Left hindlimb (tissue), 1 donor: ENCODE measurements at places on chromosomes 13 and 19.
A peak's percentile ranks its signal among the peaks of the same experiment; 100 is the strongest.

GRCh38 chr13:52411629-52412028, 5.7 kb upstream of the THSD1 start:
- no peak for DNase-seq

DNA sequence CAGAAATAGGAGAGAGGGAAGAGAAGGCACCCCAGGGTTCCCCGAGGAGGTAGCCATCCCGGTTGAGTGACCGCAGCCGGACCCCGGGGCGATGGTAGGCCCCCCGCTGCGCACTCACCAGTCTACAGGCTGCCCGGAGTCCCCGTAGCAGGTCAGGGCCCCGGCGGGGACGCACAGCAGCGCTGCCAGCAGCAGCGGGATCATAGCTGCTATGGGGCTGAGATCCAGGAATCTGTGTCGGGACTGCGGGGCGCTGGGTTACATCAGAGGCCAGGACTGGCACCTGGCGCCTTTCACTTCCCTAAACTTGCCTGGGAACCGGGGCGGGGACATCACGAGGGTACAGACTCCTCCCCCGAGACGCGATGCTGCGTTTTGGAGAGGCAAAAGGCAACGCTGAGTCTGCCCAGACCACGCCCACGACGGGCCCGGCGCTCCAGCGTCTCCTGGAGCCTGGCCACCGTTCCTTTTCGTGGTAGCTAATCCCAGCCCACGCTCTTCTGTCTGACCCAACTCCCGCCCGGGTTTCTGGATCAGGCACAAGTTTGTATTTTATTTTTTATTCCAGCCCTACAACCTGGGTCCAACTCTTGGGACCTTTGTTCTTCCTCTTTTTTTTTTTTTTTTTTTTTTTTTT, at the start of gene DNASE2:
Gene DNASE2 (minus strand): TSS at position 278 of the 637 bp plus-strand sequence. CDS start 74 bp downstream, at position 204.
- DNase-seq: peak; percentile 93

DNA sequence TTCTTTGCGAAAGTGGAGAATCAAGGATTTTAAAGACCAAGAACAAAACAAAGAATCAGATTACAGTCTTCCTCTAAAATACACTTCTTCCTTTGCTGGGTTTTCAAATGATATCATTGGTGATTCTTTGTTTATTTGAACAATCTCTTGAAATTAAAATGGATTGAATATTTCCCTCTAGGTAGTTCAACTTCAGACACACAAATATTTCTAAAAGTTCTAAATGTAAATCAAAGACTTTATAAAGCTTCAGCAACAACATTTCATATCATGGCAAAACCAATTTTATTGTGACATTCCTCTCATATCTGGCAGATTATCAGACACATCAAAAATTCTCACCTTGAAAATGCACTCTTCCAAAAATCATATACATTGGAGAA, 13.0 kb downstream of the ZIC2 start:
- DNase-seq: no peak

DNA sequence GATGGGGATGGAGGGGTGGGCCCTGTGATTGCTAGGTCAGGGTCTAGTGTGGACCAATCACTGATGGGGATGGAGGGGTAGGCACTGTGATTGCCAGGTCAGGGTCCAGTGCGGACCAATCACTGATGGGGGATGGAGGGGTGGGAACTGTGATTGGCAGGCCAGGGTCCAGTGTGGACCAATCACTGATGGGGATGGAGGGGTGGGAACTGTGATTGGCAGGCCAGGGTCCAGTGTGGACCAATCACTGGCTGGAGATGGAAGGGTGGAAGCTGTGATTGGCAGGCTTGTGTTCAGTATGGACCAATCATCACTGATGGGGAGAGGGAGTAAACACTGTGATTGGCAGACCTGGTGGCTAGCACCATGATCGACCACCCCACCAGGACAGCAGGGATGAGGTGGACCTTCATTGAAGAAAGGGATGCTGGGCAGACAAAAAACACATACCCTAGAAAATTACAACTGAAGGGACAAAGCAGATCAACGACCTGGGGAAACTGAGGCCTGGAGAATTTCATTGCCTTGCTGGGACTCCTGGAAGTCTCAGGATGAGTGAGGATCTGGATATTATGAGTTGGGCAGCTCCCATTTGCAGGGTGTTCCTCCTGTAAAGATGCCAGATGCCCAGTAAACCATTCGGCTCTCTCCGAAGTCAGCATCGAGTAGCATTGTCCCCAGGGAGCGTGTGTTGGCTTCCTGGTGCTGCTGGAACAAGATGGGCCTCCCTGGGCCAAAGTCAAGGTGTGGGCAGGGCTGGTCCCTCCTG, 15.5 kb downstream of the TMPRSS9 start:
- DNase-seq: no peak

- no peak for DNase-seq
Observed at GRCh38 chr13:19960653-19960976, 2.1 kb downstream of the ZMYM2 start.

DNA sequence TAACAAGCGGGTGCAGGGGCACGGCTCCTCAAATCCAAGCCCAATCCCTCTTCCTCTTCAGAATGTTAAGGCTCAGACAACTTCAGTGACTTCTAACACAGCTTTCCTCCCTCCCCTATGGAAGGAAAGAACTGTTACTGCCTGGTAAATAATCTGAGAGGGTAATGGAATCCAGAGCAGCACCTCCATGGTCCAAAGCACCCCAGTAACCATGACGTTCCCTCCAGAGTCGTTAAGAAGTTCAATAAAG, 969 bp downstream of the AKT2 start:
- DNase-seq: no peak

DNA sequence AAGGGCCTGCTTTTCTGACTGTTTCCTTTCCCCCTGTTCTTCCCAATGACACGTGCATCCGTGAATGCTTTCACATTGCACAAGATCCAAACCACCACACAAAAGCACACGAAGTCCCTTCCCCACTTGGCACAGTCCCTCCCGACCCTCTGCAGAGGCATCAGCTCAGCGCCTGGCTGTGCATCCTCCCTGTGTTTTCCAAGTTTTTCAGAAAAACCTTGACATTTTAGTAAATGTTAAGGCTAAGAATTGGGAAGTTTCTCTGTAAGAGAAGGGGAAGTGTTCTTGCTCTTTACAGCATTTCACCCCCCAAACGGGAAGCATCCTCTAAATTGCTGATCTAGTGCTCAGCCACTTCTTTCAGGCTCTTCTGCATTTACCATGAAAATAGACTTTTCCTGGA, 94.5 kb upstream of the TM9SF2 start:
- DNase-seq: no peak

- DNase-seq: peak; percentile 68
Observed at GRCh38 chr13:112740502-112741131, 50.8 kb downstream of the ATP11A start.

GRCh38 chr13:45333977-45334922, 6.7 kb downstream of the TPT1 start:
- DNase-seq: no peak

GRCh38 chr13:110641055-110642015, 26.0 kb downstream of the NAXD start:
- no peak for DNase-seq

DNA sequence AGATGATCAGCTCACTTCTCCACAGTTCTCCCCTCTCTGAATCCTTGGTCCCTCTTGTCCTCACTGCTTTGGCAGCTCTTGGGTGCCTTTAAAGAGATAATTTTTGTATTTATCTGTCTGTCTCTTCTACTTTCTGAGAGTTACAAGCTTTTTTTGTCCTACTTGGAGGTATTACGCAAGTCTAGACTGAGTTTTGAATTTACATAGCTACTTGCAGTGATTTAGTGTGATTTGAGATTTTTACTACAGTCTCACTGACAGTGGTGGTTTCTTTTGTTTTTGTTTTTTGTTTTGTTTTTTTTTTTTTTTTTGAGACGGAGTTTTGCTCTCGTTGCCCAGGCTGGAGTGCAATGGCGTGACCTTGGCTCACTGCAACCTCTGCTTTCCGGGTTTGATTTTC, 22.1 kb downstream of the URI1 start:
- DNase-seq: no peak

DNA sequence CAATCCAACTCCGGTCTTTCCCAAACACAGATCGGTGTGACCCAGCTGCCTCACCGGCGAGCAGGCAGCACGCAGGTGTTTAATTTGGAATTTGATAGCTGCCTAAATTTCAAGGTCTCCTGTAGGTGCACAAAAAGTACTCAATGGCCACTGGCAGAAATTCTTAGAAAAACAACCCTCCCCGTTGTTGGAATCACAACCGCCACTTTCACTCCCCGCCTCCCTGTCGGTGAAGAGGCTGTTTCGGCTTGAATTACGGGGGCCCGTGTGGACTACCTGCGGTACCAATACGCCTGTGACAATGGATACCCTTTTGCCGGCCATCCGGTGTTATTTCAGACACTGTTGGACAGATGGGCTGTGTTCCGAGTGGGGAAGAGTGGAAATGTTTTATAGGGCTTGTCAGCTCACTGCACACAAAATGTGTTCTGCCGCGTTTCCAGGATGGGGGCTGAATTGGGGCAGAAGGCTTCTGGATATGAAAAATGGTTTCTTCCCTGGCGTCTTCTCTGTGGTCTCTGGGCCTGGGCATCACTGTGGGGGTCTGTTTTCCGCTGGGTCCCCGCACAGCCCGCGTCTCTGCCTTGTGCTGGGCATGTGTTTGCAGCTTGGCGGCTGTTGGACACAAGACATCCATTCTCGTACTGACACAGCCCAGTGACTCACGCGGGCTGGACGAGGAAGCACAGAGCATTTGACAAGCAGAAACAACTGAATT, 45.4 kb downstream of the ZIC5 start:
- no peak for DNase-seq

GRCh38 chr13:40983259-40983658, 35.9 kb downstream of the ELF1 start:
- DNase-seq: no peak

DNA sequence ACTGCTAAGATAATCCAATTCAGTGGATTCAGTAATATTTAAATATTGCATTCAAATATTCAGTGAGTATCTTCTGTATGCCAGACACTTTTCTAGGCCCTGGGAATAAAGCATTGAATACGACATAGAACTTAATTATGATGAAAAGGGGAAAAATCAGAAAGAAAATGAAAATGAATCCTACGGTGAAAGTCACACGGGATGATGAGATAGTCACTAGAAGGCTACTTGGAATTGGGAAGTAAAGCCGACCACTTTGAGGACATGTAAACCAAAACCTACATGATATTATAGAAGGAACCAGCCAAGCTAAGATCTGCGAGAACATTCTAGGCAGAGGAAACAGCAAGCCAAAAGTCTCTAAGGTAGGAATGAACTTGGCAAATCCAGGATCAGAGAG, 10.1 kb downstream of the DPY19L3 start:
- DNase-seq: no peak

GRCh38 chr19:57363688-57364181, 384 bp downstream of the TRAPPC2B start:
- no peak for DNase-seq

- DNase-seq: no peak
Observed at GRCh38 chr19:43695985-43696704, 19.7 kb upstream of the IRGC start.
